ENCODE measurements at places on chromosomes 2 and 18.

DNA sequence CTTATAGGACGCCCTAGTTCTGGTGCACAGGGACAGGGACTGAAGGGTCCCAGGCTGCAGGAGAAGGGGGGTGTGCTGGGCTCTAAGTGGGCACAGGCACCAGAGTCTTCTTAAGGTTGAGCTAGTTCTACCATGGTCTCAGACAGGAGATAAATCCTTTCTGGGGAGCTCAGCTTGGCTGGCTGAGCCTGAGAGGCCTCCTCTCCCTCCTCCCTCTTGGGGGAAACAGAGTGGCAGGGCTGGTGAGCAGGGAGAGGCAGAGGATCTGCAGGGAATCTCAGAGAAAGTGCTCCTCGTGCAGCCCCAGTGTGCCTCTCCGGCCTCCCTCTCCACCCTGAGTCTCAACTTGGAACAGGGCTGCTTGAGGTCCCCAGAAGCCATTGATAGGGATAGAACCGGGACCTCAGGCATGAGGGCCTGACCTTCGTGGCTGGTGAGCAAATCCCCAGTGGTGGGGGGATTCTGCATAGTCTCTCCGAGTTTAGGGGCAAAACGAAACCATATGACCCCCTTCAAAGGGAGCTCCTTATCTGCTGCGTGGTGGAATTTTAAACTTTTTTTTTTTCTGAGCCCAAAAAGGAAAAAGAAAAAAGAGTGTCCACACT is 2.0 kb downstream of the GDF7 start:
- DNase-seq = no peak

DNA sequence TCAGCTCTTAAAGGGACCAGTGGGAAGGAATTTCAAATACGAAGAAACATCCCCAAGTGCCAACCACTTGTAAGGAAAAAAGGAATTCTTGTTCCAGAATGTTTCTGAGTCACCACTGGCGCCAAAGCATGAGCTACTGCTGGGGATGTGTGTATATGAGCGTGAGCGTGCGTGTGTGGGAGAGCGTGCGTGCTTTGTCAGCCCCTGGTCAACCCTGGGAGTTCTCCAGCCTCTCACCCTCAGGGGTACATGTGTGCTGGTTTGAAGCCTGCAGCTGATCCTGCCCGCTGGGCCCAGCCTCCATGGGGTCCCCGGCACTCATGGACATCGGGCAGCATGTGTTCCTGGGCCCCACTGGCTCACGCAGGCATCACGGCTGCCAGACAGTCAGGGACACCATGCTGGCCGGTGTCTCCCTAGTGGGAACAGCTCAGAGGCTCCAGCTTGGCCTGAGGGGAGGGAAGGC is 17.1 kb downstream of the HS6ST1 start:
- no peak for DNase-seq

DNA sequence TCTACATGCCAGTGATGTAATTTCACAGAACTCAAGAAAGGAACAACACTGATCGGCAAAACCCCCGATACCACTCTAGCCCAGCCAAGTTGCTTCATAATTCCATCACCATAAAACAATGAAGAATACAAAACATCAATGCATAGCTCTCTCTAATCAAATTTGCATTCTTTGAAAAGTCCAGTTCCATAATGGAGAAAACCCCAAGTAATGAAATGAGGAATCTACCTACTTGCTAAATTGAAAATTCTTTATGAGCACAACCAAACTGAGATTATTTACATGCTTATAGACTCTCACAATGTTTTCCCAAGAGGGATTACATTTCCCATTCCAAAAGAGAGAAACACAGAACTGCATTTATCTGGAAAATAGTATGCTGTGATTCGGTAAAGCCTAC is 186.5 kb downstream of the NR4A2 start:
- DNase-seq = no peak

DNA sequence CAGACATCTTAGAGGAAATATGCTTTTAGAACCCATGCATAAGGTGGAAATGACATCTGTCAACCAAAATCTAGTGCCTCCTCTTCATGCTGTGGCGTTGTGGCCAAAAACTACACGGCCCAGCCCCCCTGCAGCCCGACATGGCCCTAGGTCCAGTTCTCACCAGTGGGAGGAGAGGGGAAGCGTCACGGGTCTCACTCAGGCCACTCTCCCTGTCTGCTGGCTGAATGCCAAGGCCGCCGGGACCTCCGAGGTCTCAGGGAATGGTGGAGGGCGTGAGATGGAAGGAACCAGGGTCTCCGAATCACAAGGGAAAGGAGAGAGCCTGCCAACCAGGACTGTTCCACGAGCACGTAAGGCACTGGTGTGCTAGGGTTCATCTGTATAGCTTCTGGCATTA is 361.0 kb downstream of the ANAPC1 start:
- no peak for DNase-seq

DNA sequence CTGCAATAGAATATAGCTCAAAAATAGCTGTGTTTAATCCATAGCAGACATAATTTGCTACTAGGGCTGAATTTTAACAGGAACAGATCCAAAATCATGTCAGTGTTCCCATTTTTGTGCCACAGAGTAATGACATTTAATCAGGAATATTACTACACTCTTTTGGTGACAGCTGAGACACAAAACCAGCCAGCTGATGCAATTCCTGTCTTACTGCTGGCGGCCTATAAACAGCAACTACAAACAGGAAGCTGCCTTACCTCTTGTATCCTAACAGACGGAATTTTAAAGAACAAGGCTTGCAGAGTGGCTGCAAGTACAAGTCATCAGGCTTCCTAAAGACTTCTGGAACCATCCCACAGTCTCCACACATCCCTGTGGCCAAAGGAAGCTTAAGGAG is 218.1 kb downstream of the ZNF521 start:
- no peak for DNase-seq

DNA sequence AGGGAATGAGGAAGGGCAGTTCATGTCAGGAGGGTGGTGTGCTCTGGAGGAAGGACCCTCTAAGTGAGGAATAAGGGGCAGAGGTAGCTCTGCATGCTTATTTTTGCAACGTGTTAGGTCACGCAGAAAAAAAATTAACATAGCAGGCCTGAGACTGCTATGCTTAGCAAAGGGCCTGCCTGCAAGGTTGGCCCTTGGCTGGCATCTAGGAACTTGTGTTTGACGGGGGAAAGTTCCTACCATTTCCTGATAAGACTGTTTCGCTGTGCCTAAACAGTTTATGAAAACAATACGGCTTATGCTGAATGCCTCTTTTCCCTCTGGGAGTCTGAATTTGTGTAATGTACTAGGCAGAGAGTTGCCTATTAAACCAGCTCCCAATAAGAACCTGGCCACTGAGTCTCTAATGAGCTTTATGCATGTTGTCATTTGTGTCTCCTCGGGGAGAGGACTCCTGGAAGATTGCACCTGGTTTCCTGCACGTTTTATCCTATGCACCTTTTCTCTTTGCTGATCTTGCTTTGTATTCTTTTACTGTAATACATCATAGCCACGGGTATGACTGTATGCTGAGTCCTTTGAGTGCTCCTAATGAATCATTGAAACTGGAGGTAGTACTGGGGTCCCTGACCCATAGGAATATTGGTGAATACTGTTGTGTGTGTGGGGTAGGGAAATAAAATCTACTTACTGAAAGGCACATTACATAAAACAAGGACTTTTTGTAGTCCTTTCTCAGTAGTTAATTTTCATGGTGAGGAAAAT is 169.0 kb downstream of the PRPF40A start:
- no peak for DNase-seq

DNA sequence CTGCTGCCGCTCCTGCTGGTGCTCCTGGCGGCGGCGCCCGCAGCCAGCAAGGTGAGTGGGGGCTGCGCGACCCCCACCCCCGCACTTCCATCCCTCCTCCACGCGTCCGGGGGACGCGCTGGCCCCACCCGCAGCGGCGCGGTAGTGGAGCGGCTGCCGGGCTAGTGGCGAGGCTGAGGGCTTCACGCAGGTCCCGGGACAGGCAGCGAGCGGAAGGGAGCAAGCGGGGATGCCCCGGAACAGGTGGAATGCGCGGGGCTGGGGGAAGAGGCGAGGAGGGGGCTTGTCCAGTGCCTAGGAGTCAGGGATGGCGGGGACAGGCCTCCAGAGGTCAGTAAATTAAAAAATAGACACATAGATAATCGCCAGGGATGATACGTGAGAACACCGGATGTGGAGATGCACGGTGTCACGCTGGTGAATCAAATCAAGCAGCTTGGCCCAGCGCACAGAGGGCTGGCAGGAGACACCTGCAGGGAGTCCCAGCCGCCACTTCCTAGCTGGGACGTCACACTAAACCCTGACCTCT is 403 bp downstream of the COL4A3 start:
- peak; percentile 54 for DNase-seq

GRCh38 chr2:145958611-145959010 is 1438.7 kb upstream of the ZEB2 start:
- DNase-seq = no peak

DNA sequence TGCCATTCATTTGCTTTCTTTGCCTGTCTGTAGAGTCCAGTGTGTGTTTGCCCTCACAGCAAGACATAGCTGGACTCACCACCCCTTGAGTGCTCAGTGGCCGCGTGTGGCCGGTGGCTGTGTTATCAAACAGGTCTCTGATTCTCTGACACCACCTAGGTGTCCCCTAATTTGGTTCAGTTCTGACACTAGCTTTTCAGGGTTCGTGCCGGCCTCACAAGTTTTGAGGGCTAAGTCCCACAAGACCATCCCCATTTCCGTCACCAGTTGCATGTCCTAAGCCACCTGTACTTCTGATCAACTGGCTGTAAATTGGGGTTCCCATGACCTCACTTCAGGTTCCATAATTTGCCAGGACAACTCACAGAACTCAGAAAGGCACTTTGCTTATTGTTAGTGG is 23.5 kb downstream of the NCK2 start:
- no peak for DNase-seq

GRCh38 chr2:100887713-100888495 is 68.0 kb downstream of the NPAS2 start:
- no peak for DNase-seq

GRCh38 chr2:12070153-12070552 is 323.7 kb downstream of the LPIN1 start:
- no peak for DNase-seq

- DNase-seq = peak; percentile 41
Observed at GRCh38 chr2:24586955-24587354, 95.9 kb downstream of the NCOA1 start.

GRCh38 chr2:219576505-219577388 is 4.6 kb downstream of the INHA start:
- no peak for DNase-seq

DNA sequence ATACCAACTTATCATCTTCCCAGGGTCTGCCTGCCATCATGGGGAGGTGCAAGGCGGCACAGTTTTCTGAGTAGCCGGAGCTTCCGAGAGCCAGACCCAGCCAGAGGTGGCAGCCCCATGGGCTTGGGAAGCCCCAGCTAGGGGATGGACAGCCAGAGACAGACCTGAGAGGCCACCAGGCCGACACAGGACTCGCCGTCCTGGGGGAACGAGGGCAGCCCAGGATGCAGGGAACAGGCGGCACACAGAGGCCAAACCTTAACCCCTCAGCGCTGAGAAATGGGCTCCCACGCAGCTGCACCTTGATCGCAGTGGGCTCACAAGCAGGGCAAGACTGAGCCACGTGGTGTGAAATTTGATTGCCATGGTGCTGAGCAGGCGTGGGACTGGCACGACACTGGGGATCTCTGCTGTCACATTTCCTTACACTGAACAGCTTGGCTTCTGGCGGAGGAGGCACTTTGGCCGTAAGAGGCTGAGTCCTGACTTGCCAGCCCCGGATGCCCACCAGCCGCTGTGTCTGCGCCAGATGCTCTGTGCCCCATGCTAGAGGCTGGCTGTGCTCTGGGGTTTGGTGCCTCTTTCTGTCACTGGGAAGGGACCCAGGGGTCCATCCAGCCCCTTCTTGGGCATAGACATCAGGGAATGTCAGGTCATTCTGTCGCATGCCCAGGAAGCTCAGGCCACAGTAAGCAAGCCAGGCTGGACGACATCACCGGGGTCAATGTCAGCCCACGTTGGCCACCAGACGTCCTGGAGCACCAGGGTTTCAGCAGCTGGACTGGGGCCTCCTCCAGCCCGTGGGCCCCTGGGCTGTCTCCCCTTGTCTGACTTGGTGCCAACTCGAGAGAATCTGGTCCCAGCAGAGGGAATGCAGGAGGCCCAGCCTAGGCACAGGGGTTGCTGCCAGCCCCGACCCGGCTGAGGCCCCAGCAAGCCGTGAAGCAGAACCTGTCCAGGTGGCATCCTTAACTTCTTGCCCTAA is 312.1 kb upstream of the MYT1L start:
- DNase-seq = no peak

- no peak for DNase-seq
Observed at GRCh38 chr18:50917021-50917420, 38.1 kb downstream of the ME2 start.

- no peak for DNase-seq
Observed at GRCh38 chr2:38444247-38444646, 67.2 kb upstream of the ATL2 start.

GRCh38 chr2:7530001-7530400 is 612.8 kb downstream of the RNF144A start:
- DNase-seq = peak; percentile 61

- no peak for DNase-seq
Observed at GRCh38 chr18:58212274-58212673, 168.2 kb downstream of the NEDD4L start.

- no peak for DNase-seq
Observed at GRCh38 chr2:105134081-105134480, 96.2 kb downstream of the MRPS9 start.

DNA sequence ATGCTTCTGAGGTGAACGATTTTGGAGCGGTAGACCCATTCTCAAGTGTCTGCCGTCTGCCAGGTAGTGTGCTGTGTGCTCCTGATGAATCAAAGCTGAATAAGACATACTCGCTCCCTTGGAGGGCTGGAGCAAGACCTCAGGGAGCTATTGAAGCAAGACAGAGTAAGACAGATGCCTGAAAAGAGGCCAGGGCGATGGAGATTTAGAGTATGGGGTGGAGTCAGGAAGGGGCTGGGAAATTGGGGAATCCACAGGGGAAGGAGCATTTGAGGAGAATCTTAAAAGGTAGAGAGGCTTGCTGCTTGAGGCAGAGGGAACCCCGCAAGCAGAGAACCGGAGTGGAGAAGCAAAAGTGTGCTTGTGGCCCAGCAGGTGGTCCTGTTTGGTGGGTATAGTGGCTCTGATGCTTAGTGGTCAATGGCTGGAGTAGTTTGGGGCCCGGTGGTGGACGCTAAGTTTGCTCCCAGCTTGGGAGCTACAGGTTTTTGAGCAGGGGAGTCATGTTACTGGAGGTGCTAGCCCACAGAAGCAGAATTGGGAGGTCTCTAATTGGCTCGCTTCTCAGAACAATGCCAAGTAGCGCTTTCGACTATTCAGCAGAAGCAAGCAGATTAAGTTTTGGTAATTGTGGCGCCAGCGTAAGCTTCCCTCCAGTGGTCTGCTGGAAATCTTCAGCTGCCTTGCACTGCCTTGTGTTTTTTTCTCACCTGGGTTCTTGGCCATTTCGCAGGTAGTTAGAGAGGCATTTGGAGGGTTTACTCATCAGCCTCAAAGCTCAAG is 2.0 kb downstream of the CNNM4 start:
- no peak for DNase-seq

All from activated CD4-positive, alpha-beta T cell treated with anti-CD3 and anti-CD28 coated beads, Interleukin-2, amount 50 U/mL, for 16 hours (primary cell).